Stimulated activated CD4-positive, alpha-beta T cell treated with anti-CD3 and anti-CD28 coated beads, TNF-alpha, amount 100 ng/mL, for 48 hours (primary cell): ENCODE measurements at places on chromosomes 5 and 9.

DNA sequence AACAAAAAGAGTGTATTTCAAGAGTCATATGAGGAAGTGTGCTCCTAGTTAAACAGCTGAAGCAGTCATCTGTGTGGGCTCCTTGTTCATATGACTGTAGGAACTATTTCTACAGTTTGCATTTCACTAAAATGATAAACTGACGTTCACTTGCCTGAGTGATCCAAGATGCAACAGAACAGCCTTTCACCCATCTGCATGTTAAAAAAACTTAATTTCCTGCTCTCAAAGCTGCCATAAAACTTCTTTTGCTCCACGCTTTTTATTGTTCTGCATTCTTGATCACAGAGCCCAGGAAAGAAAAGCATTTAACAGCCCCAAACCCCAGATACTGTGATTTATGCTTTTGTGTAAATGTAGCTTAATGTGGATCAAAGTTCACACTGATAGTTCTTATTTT is 43.9 kb downstream of the ZNF608 start:
- no peak for DNase-seq

GRCh38 chr9:92666912-92667532 is 2.9 kb downstream of the IPPK start:
- DNase-seq: no peak

DNA sequence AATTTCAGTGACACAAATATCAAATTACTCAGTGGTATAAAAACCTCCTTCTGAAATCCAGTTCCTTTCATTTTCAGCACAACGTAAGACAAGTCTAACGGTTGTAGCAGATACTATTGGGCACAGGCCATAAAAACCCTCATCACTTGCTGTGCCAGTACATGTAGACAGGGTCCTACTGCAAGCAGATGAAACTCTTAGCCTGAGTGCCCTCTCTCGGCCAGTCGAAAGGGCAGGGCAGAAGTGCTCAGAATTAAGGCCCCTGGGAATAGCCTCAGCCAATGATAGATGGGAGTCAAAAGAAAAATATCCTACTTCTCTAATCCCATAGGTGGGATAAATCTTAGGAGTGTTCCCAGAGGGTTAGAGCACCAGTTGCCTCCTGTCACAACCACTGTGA is 168.5 kb upstream of the FER start:
- DNase-seq: no peak

- DNase-seq: no peak
Measured at GRCh38 chr9:3447788-3448187, 78.0 kb downstream of the RFX3 start.

DNA sequence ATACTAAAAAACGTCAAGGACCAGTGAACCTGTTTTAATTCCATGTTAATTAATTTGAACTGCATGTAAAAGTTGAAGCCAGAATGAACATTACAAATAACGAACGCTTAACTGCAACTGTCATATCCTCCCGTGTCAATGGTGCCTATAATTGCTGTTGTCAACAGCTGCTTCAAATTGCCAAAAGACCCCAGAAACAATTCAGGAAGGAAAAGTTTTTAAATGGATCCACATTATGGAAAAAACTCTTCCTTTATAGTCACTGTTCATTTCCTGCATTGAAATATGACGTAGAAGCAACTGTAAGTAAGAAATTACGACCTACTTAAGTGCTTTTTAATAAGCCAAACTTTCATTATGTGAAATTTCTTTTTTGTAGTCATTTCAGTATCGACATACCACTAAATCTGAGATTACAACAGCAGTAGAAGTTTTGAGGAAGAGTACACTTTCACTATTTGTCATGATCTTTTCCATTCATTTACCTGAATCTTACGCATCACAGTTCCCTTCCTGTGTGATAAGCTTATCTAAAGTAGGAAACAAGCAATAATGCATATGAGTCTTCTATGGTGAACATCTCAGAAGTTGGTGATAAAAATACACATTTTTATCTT is 37.8 kb downstream of the MEF2C start:
- no peak for DNase-seq

GRCh38 chr9:98442114-98442513 is 186.7 kb upstream of the TBC1D2 start:
- DNase-seq: no peak

DNA sequence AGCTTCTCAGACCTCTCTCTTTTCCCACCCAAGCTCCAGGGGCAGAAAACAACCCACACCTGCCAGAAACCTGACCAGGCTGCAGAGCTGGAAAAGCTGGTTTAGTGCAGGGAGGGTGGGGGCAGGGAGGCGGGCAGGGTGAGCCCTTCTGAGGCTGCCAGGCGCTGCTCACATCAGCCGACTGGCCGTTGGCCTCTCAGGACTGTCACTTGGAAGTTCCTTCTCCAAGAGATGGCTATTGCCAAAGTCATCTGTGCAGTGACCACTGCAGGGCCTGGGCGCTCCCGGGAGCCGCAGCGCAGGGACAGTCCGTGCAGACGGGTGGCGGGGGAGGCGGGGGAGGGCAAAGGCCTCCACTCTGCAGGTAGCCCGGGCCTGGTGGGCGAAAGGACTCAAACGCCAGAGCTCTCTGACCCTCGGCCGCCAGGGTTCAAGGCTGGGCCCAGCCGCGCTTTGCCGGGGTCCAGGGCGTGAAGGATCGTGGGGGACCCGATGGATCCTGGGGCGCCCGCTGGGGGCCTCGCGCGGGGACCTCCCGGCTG is 205.0 kb upstream of the IER5L start:
- no peak for DNase-seq

GRCh38 chr5:65809817-65810531 is 88.0 kb downstream of the NLN start:
- no peak for DNase-seq

- no peak for DNase-seq
Measured at GRCh38 chr5:14204785-14205321, 61.7 kb downstream of the TRIO start.

GRCh38 chr9:9753266-9753665 is 859.5 kb downstream of the PTPRD start:
- DNase-seq: no peak

GRCh38 chr9:129613520-129614175 is 7.3 kb downstream of the C9orf50 start:
- DNase-seq: no peak

- no peak for DNase-seq
Measured at GRCh38 chr5:150454492-150455229, 5.1 kb upstream of the RPS14 start.

GRCh38 chr5:20609126-20609525 is 621.1 kb upstream of the CDH18 start:
- no peak for DNase-seq

DNA sequence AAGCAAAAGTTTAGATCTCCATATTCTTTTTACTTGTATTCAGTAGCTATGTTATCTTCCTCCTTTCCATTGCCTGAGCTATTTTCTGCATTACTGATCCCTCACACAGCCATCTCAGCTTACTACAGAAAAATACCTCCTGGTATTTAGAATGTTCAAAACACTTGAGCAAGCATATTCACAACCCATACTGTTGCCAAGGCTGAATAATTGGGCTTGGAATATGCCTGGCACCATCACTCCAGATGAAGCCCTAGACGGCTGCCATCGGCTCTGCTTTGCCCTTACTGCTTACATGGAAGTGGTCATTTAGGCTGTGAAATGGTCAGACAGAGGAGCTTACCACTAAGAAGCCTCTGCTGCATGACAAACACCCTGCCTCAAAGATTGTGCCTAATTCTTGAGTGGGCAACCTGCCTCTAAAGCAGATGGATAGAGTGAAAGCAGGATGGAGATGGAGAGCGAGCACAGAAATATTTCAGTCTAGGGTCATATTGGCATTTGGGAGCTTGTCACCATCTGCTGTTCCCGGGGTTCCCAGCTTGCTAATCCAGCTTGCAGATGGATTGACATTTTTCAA is 92.5 kb upstream of the TAS2R1 start:
- no peak for DNase-seq

DNA sequence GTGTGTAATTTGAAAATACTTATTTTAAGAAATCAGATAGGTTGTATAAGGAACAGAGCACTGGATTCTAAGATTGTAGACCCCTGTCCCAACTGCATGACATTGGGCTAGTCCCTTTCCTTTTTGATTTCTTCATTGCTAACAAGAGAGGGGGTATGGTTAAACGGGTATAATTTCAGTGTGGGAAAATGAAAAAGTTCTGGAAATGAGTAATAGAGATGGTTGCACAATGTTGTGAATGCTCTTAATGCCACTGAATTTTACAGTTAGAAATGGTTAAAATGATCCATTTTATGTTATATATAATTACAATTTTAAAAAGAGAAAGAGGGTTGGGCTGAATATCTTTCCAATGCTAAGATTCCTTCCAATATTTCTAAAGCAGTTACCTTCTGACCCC is 103.3 kb upstream of the LHFPL2 start:
- DNase-seq: no peak

DNA sequence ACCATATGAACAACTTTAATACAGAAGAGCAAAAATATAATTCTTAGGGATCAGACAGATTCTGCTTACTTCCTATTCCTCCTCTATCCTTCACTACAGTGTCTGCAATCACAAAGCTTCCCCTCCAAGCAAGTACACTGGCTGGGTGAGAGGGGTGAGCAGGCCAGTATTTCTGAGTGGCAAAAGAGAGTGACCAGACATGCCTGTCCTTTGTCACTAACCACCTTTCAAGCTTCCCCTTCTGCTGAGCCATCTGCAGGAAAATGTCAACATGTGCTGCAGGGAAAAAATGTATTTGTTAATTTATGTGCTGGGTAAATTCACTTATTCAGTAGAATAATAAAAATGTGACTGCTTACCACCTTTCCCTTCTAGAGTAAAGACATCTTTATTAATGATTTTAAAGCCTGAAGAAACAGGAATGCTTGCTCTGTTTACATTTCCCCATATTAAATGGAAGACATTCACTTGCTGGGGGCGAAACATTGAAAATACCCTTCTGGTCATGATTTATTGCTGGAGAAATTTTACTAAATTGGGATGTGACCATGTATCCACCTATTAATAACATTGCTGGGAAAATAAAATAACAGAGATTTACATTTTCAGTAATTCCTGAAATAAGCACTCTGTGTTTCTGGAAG is 84.9 kb downstream of the SPOCK1 start:
- no peak for DNase-seq

- no peak for DNase-seq
Measured at GRCh38 chr5:28809811-28810750, 1771.7 kb upstream of the CDH9 start.

- DNase-seq: no peak
Measured at GRCh38 chr5:145991044-145991575, 54.7 kb downstream of the SH3RF2 start.

DNA sequence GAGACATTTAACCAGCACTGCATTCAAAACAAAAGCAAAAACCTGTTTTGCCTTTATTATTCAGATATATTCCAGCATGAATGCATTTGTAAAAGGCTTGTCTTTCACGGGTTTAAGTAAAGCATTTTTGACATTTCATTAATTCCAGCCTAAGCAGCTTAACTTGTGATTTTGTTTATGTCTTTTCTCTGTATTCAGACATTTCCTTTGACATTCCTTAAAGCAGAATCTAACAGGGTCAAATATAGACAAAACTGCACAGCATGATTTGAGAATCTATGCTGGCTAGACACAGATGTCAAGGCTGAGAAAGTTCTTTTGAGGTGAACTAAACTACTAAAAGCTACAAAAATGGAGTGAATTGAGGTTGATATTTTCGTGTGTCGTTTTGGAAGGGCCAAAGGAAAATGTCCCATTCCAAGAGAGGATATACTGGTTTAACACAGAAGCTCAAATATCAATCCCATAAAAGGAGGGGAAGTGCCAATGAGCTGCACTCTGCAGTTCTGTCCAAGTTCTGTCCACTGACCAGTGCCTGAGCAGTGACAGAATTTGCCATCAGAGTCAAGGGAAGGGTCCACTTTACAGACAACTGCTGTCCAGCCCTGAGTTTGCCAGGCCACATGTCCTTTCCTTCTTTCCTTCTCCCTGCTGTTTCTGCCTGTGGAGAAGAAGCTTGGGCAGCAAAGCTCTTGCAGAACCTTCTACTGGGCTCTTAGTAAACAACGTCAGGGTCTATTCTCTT is 198.7 kb upstream of the KLF9 start:
- no peak for DNase-seq

DNA sequence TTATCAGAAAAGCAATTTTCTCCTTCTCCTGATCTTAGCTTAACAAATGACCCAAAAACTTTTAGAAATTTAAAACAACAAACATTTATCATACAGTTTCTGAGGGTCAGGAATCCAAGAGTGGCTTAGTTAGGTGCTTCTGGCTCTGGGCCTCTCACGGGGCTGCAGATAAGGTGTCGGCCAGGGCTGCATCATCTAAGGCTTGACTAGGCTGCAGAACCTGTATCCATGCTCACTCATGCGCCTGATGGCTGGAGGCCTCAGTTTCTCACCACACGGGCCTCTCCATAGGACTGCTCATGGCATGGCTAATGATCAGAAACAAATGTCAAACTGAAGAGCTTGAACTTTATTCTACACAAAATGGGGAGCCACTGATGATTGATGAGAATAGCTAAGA is 210.0 kb downstream of the SEC61B start:
- no peak for DNase-seq

GRCh38 chr9:117247266-117247665 is 167.6 kb downstream of the ASTN2 start:
- DNase-seq: no peak

DNA sequence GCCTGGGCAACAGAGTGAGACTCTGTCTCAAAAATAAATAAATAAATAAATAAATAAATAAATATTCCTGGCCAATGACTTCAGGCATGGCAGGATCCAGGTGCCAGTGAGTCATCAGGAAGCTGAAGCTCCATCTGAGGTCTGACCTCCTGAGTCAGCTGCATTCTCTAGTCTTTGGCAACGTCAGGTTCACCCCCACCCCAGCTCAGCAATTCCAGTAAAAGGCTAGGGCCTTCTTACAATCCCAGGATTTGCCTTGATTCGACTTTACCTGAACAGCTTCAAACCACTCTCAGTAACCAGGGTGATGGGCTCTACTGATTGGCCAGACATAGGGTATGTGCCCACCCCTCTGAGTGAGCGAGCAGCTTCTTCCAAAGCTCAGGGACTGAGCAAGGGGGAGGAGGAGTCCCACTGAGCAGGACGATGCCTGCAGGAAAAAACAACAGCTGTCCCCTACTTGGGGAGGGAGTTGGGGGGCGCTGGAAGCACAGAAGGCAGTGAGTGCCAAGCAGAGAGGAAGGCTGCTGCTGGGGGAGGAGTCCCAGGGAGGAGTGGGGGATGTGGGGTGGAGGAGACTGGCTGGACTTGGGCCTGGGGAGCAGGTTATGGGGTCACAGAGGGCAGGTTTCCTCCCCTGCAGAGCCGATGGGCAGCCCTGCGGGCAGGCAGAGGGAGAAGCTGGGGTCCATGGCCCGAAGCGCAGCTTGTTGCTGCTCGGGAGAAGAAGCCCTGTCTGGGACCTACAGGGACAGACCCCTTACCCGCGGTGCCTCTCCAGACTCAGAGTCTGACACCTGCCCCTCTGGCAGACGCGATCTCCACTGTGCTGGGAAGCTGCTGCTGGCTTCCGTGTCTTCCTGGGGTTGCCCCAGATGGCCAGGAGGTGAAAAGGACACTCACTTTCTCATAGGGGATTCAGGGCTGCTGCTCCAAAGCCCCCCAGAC is 25.9 kb upstream of the UNC5A start:
- DNase-seq: no peak

GRCh38 chr9:5288591-5288990 is 15.9 kb downstream of the RLN2 start:
- DNase-seq: no peak
